Caco-2 (cell line): ENCODE measurements at places on chromosomes 7 and 10. TPM values are rescaled to one million over a fixed set of nuclear protein-coding genes. Genes with fewer than 3 reads are reported as not detected.

Gene SERPINE1
- 0.09 and 0.25 TPM in 2 replicates for total RNA-seq

DNA sequence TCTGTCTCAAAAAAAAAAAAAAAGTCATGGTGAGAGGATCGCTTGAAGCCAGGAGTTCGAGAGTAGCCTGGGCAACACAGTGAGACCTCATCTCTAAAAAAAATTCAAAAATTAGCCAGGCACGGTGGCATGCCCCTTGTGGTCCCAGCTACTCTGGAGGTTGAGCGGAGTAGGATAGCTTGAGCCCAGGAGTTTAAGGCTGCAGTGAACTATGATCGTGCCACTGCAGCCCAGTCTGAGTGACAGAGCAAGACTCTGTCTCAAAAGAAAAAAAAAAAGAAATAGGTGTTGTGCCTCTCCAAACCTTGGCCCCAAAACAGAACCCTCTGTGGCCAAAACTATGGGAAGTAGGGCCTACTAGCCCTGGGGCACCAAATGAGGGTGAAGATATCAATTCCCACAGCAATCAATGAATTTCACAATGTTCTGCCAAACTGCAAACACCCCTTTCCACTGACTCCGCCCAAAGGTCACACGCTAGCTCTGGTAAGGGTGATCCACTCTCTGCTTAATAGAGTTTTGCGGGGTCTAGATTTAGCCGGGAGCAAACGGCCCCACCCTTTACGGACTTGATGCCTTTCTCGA, 16.9 kb downstream of the SSC4D start:
- DNase-seq: no peak

GRCh38 chr10:3735175-3735574, 49.8 kb downstream of the KLF6 start:
- peak; percentile 62 for DNase-seq

Gene SPDYE16
- total RNA-seq: 0.34 and 0.44 TPM in 2 replicates

Gene ADGRA1
- not detected in 2 replicates for total RNA-seq

DNA sequence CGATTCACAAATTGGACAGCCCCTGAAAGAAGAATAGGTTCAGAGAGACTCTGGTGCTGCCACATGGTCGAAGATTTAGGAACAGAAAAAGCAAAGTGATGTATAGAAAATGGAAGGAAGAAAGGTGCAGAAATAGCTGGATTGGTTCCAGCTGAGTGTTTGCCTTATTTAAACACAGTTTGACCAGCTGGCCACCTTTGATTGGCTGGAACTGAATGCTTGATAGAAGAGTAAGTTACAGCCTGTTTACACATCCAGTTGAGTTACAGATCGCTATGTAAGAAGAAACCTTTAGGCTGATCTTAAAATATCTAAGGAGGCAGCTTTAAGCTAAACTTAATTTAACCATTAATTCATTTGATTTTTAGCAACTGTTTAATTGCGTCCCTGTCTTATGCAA, 40.3 kb upstream of the KAT6B start:
- no peak for DNase-seq

- peak; percentile 19 for DNase-seq
Observed at GRCh38 chr10:75137533-75138438, 26.3 kb downstream of the SAMD8 start.

Gene FAM25G
- total RNA-seq: not detected in 2 replicates

Gene FAM221A
- total RNA-seq: 13.2 and 19.1 TPM in 2 replicates

DNA sequence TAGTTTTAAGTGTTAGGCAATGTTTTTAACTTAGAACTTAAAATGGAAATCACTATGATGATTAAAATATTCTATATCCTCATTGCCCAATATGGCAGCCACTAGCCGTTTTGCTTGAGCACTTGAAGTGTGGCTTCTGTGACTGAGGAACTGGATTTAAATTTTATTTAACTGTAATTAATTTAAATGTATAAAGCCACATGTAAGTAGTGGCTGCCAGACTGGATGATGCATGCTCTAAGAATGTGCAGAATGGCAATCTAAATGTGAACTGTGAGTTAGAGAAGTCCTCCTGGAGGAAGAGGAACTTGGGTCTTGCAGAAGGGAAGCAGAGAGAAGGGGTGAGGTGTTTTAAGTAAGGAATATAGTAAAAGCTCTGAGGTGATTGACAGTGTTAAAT, 451.4 kb downstream of the SUGCT start:
- no peak for DNase-seq

Gene OR2A1
- not detected in 2 replicates for total RNA-seq

- no peak for DNase-seq
Observed at GRCh38 chr10:132929953-132930548, 12.3 kb downstream of the CFAP46 start.

DNA sequence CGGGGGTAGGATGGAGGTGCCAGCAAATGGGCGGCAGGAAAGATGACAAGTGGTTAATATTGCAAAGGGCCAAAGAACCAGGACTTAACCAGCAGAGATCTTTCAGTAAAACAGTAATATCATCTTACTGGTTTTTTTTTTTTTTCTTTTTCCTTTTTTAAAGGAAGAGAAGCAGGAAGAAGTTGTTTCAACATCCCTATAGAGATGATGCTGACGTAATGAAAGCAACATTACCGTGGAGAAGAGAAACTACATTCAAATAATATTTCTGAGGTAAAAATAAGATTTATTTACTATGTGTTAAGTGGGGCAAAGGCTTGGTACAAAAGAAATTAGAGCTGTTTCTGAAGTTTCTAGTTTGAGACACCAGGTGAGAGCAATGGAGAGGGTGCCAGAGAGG, 11.0 kb downstream of the MINDY3 start:
- no peak for DNase-seq

GRCh38 chr7:713488-714230, 12.8 kb upstream of the DNAAF5 start:
- DNase-seq: peak; percentile 23

- no peak for DNase-seq
Observed at GRCh38 chr10:123577921-123578461, 88.2 kb upstream of the GPR26 start.

Gene NPY4R
- 0.23 and 0.56 TPM in 2 replicates for total RNA-seq

Gene GIMAP6
- not detected in 2 replicates for total RNA-seq

DNA sequence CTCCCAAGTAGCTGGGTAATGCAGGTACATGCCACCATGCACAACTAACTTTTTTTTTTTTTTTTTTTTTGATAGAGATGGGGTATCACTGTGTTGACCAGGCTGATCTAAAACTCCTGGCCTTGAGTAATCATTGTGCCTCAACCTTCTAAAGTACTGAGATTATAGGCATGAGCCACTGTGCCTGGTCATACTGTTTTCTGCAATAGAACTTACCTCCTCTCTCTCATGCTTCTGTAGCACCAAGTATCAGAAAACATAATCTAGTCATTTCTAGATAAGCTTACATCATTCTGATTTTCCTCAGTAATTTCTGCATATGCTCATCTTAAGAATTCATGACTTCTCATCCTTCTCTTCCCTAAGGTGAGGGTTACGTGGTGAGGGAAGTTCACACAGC, 210.0 kb downstream of the IMMP2L start:
- no peak for DNase-seq

GRCh38 chr7:42315631-42316030, 78.6 kb upstream of the GLI3 start:
- no peak for DNase-seq

Gene ASAH2
- 4.6 and 7.3 TPM in 2 replicates for total RNA-seq

- DNase-seq: no peak
Observed at GRCh38 chr10:88207121-88207546, 343.7 kb downstream of the PTEN start.

DNA sequence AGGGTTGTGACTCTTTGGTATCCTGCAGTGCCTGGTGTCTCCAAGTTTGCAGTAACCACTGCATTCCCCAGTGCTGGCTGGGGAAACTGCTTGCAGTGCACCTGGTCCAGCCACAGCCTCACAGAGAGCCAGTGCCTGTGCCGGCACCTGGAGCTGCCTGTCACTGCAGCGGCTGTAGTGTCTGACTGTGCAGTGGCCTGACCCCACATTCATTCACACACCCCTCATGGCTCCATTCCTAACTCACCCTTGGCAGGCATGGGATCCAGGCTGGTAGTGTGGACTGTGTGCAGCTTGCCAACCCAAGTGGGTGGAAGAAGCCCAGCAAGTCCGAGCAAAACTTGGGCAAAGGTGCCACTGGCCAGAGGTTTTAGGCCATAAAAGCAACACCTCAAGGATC, 3.7 kb upstream of the CYP3A43 start:
- no peak for DNase-seq

DNA sequence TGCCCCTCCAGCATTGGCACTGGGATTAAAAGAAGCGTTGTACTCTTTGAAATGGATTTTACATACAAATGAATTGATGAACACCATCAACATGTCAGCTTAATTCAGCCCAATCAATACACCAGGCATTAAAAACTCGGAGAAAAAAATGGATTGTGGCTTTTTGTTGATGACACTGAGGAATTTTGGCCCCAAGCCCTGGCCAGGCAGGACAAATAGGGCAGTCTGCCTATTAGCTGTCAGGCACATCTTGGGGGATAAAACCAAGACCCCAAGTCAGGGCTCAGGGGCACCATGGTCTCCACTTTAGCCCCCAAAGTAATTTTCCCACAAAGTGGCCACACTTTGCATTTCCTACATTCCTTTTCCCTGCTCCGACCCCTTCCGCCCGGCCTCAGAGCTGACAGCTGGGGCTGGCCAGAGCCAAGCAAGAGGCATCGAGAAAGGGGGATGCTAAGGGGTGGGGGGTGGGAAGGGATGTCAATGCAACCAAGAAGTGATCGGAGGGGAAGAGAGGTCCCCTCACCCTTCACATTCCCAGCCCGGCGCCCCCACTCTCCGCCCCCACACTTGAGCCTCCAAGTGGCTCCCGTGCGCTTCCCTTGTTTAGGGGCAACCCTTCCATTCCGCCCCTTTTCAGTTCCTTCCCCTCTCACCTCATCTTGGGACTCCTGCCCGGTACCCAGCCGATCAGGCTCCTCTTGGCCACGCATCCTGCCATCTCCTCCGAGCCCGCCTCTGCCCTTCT, 711 bp downstream of the HIP1 start:
- DNase-seq: no peak

Gene SLC26A4
- total RNA-seq: not detected in 2 replicates

- DNase-seq: no peak
Observed at GRCh38 chr7:71155236-71155635, 23.3 kb downstream of the GALNT17 start.

GRCh38 chr7:129356176-129356575, 78.1 kb upstream of the STRIP2 start:
- no peak for DNase-seq

Gene PRR15
- total RNA-seq: 22.6 and 28.9 TPM in 2 replicates

- peak; percentile 88 for DNase-seq
Observed at GRCh38 chr10:45464958-45465567, 91.0 kb downstream of the ALOX5 start.

Gene PLEKHA1
- 48.4 and 48.5 TPM in 2 replicates for total RNA-seq

DNA sequence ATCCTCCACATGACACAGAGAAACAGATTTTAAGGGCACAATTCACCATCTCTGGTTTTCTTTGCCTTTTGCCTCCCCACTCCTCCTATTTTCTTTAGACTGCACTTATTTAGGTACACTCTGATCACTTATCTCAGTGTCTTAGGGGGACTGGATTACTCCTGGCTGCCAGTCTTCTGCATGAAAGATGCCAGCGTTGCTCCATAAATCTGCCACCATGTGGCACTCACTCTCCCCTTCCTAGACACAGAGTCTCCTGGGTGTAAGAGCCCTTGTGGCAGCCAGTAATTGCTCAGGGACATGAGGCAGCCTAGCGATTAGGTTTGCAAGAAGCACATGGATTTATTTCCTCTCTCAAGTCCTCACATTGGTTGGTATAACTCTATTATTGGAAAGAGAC, 34.5 kb upstream of the RBM20 start:
- no peak for DNase-seq

DNA sequence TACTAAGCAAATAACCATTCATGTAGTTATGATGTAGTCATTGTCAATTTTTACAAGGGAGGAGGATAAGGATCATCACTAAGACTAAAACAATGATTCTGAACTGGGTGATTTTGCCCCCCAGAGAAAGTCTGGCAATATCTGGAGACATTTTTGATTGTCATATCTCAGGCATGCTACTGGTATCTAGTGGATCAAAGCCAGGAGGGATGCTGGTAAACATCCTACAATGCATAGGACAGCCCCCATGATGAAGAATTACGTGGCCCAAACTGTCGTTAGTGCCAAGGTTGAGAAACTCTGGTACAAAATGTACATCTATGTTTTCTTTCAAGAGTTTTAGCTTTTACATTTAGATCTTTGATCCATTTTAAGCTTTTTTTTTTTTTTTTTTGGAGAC, 57.3 kb downstream of the GBF1 start:
- DNase-seq: no peak

DNA sequence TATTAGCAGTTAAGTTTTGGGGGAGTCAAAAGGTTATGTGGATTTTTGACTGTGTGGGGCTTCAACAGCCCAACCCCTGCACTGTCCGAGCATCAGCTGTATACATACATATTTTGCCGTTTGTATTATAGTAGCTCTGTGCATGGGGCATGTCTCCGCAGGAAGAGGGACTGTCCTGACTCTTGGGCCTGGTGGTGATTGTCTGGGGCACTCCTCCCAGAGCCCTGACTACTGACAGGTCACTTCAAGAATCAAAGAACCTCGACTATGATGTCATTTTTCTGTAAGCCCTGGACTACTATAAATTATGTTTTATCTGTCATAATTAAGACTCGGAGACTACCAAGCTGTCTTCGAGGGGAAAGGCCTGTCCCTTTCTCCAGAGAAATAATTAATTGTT, 51.8 kb downstream of the MGMT start:
- DNase-seq: no peak

Gene NXPH1
- 1.2 and 3.1 TPM in 2 replicates for total RNA-seq

- DNase-seq: no peak
Observed at GRCh38 chr7:650339-651031, 76.0 kb upstream of the DNAAF5 start.

DNA sequence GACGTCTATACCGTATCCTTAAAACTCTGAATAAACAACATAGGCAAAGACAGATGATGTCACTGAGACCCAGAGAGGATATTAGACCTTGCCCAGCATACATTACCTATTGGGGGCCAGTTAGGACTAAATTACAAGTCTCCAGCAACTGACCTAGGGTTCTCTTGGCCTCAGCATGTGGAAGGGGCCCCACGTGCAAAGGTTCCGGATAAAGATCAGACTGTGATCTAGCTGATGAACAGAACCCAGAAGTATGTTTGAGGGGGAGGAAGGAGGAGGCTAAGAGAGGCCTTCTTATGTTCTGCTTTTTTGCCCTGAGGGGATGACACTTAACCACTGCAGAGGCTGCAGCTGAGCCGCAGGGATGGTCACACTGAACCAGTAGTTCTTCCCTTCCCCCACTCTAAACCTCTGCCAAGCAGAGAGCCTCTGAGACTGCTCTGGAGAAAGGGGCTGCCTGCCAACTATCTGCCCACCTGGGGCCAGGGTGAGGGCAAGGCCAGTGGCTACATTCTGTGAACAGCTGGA, 24.0 kb upstream of the KMT2C start:
- no peak for DNase-seq
